ENCODE measurements at places on chromosomes 1 and 21.

GRCh38 chr1:33039840-33040239, 3.2 kb upstream of the AK2 start:
- no peak for DNase-seq

GRCh38 chr21:25307489-25307888, 299.8 kb downstream of the MRPL39 start:
- no peak for DNase-seq

- no peak for DNase-seq
Measured at GRCh38 chr1:155794605-155795245, 62.3 kb downstream of the GON4L start.

DNA sequence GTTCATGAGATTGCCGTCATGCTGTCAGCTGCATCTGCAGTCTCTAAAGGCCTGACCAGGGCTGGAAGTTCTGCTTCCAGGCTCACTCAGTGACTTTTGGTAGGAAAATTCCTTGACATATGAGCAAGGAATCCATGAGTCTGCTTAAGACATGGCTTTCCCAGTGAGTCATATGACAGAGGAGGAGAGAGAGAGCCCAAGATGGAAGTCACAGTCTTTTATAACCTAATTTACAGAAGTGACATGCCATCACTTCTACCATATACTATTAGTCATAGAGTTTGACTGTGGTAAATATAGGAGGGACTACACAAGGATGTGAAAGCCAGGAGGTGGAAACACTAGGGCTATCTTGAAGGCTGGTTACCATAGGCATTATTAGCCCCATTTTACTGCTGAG, 115.2 kb downstream of the ROR1 start:
- DNase-seq: no peak

DNA sequence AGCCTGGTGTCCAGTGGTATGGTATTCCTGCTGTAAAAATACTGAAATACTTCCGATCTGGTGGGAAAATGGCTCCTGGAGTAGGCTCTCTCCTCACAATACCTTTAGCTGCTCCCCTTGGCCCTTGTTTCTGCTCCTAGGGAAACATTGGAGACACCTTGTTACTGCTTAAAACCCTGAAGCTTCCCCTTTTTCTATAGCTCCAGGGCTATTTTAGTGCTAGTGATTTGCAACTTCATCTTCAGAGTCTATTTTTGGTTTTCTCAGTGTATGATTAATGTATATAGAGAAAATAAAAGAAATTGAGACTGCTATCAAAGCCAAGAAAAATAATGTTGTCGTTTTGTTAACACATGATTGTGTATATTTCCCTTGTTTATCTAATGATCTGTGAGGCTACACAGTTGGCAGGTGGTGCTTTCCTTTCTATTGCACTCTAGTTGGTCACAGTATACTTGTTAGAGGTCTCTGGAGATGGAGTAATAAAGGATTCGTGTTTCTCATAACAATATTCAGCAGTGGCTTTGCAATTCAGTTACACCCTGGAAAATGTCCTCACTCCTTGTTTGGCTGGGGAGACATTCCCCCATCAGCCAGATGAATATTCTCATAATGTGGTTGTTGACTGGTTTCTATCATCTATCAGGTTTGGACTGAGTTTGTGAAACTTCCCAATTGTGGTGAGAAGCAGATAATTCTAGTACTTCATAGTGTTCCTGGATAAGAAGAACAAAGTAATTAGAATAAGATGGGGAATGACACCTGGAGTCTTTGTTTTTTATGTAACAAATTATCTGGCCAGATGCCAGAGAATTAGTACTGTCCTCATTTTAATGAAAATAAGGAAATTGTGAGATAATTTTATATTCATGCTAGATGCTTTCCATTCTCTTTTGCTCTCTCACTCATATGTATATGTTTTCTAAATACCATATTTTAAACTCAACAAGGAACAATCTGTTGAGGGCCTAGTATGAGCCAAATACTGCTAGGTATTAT, 44.8 kb upstream of the CACYBP start:
- peak; percentile 59 for DNase-seq

DNA sequence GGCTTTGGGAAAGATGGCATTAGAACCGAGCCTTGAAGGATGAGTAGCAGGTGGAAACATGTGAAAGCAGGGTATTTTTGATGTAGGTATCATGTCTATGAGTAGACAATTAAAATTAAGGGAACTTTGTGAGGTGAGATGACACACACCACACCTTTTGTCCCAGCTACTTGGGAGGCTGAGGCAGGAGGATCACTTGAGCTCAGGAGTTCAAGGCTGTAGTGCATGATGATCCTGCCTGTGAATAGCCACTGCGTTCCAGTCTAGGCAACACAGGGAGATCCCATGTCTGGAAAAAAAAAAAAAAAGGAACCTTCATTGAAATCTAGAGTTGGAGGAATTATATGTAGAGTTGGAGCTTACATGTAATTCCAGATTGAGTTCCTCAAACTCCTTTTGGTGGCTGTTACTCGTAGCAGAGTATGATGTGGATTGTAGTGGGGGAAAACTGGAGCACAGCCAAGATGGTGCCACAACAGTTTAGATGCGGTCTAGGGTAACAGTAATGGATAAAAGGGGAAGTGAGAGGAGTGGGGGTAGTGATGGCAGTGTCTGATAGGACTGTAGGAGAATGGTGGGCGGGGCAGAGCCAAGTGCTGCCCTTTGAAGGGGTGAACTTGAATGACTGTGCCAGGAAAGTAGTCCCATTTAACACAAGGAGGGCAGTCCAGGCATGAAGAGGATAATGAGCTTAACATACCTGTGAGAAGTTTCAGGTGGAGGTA, 17.4 kb downstream of the AK4 start:
- peak; percentile 96 for DNase-seq

- no peak for DNase-seq
Measured at GRCh38 chr1:248303324-248303723, at the start of gene OR2T12. Gene OR2T12 (minus strand): TSS chr1:248303424. CDS start chr1:248295578, 7,846 bp downstream.

DNA sequence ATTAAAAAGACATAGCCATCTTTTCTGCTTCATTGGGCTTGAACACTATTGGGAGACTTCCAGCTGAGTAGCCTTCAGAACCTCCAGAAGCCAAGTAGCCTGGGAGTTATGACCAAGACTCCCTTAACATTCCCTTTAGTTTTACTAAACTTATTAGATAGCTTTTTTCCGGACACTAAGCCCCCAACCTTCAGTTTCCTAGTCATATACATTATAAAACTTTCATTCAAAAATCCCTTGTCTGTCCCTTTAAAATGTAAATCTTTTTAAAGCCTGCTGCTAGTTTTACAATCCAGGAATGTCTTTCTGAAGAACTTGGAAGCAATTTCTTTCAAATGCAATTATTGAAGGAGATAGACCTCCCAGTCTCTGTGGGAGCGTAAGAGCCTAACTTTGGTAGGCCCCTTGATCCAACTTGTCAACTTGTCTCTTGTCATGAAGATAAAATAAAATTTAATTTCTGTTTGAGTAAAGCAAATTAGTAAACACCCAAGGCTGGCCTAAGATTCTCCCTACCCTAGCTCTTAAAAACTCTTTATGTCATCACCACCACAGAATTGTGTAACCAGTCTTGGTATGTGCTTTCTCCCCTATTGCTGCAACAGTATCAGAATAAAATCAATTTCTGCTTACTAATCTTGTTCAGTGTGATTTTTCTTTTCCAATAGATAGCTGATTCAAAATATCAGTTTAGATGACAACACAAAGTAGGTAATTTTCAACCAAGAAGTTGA, 796.2 kb downstream of the PLA2G4A start:
- DNase-seq: peak; percentile 21

GRCh38 chr1:238232084-238232710, 341.5 kb upstream of the ZP4 start:
- no peak for DNase-seq

DNA sequence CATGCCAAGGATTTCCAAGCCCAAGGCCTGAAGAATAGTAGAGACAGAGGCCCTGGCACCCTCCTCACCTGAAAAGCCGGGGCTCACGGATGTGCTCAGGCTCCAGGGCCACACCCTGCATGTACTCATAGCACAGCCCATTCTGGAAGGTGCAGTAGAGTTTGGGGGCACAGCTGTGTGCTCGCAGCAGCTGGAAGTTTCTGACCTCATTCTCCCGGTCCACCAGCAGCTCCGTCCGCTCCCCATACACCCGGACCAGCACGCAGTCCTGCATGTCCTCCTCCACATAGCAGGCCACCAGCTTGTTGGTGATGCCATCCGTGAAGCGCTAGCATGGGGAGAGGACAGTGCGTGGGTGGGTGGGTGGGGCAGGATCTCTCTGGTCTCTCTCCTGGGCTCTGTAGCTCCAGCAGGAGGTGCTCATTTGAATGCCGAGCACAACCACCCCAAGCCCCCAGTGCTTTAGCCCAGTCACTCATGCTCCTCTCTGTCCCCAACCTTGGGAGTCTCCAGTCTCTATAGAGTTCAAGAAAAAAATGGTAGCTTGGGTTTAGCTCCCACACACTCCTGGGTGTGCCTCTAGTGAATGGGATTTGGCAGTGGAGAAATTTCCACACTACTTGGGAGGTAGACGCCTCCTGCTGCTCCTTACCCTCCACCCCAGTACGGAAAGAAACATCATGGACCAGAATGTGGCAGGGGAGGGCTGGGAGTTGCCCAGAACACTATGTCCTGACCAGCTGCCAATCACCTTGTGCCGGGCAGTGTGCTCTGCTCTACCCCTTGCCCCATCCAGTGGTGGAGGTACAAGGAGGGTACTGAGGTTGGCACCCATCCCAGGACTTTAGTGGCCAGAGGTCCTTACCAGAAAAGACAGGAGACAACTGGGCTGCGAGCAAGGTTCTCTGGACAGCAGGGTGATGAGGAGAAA, 1.9 kb downstream of the ETNK2 start:
- no peak for DNase-seq

All from OCI-M1 (cell line).